Urinary bladder (tissue), 4 donors: ENCODE measurements at places on chromosomes 3 and 15. TPM values are rescaled to one million over a fixed set of nuclear protein-coding genes. Genes with fewer than 3 reads are reported as not detected.

The UBAP1L gene
- total RNA-seq: 3.9 TPM

The TNNC1 gene
- 68.4 TPM for total RNA-seq

The ITGA11 gene
- 16.6 TPM for total RNA-seq

The MYRIP gene
- 2.9 TPM for total RNA-seq

The TLR9 gene
- total RNA-seq: 0.11 TPM

The FBXW12 gene
- 0.32 TPM for total RNA-seq

The FURIN gene
- 10.5 TPM for total RNA-seq

The STRIT1 gene
- total RNA-seq: 1.4 TPM

The TIMP4 gene
- total RNA-seq: 1.3 TPM

The CMTM8 gene
- total RNA-seq: 1.6 TPM

The ACKR2 gene
- 6.8 TPM for total RNA-seq

The PROK2 gene
- total RNA-seq: 0.74 TPM

The ZNF80 gene
- not detected for total RNA-seq

The TMC3 gene
- total RNA-seq: 0.95 TPM
